Esophagus squamous epithelium (tissue), 5 donors: ENCODE measurements at places on chromosomes 11 and 22.

DNA sequence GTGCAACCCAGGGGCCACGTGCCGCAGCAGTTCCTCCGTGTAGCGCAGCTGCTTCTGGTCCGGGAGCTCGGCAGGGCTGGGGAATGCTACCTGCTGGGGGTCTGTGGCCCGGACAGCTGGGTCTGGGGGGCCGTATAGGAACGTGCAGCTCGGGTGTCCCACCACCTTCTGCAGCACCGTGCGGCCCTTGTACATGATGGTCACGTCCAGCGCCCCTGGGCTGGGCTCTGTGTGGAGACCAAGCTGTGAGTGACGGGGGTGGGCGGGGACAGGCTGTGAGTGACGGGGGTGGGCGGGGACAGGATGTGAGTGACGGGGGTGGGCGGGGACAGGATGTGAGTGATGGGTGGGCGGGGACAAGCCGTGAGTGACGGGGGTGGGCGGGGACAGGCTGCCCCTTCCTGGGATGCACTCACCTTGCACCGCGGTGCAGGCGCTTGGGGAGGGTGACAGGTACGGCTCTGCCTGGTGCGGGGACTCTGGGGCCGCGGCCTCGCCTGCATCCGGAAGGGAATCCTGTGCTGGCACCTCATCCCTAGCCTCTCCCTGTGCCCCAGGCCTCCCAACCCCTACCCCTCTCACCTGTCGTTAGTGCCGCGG is 2.3 kb downstream of the IRF7 start:
- peak; percentile 48 for DNase-seq

DNA sequence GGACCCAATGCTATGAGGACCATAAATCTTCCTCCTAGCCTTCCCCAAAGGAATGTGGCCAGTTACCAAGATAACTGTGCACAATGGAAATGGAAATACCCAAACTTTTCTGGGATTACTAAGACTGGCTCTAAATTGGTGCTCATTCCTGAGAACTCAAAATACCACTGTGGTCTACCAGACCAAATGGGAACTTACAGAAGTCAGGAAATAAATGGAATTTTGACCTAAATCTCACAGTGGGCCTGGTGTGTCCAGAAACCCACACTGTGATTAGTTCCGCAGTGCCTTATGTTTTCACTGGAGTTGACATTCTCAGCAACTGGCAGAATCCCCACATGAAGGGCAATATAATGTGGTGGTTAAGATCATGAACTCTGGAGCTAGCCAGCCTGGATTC is 99.4 kb upstream of the ZC3H12C start:
- no peak for DNase-seq

DNA sequence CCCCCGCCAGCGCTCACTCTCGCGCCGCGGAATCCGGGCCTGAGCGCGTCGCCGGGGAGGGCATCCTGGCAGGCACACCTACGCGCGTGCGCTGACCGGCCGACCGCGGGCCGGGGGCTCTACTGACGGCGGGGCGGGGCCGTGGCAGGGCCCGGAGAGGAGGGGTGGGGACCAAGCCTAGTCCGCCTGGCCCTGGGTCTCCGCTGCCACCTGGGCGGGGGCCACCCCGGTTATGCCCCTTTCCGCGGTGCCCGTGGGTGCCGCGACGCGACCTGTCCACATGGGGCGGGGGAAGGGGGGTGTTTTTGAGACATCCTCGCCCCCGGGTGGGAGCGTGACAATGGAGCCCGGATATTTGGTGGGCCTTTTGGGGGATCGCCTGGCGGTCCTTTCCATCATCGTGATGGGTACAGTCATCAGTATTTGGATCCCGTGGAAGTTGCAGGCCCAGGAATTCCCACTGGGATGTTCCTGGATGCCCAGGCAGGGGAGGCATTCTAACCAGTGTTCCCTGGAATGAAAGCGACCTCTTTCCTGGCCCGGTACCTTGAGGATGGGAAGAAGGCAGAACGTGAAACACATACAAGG is 2.2 kb downstream of the NCAM1 start:
- DNase-seq, result no peak

GRCh38 chr11:17696741-17697140 is 22.6 kb upstream of the MYOD1 start:
- no peak for DNase-seq

DNA sequence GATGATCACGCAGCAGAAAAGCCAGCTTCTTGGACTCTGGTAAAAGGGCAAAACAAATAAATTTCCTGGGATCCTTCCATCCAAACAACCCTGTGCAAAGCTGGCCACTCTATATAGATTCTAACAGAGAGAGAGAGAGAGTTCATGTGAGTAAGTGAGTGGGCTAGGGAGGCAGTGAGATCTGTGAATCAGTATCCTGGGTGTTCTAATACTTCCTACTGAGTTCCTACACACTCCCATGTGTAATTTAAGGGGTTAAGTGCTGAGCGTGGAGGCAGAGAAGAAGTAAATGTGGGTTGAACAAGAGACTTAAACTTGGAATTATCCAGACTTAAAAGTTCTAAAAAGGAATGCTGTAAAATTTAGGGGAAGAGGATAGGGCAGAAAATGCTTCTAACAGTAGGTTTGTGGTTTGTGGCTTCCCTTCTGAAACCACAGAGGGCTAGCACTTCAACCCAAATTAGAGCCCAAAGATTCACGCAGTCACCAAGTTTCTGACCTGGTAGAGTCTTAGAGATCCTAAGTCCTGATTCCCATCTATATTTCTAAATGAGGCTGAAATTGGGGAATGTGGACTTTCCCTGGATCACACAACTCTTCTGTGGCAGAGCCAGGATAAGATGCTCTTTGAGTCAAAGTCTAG is 413.9 kb downstream of the TENM4 start:
- DNase-seq, result no peak

DNA sequence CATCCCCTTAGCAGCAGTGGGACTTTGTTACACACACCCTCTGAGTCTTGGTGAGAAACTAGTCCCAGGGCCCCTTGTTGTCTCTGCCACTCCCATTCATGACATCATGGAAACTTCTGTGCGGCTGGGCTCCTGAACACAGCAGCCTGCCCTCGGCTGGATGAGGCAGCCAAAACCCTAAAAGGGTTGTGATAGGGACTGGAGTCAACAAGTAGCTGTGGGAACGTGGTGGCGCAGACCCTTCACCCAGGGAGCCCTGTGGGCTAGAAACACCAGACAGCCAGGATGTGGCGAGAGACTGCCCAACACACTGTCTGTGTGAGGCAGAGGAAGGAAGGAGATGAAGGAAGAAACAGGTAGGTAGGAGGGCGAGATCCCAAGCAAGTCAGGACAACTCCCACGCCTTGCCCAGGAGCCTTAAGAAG is 3.9 kb downstream of the CD3D start:
- DNase-seq, result peak; percentile 4

DNA sequence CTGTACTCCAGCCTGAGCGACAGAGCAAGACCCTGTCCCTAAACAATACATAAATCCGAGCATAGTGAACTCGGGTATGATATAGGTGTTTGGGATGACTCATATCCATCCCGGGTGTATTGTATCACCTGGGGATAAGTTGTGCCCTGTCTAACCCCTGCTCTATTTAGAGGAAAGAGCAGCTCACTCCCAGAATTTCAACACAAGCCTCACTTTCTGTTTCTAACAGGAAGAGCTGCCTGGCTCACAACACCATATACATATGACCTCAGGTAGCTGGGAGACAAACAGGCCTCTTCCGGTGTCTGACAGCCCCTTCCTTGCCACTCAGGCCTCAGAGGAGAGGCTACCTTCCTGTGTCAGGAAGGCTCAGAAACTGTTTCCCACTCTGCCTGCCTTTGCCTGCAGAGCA is 9.9 kb upstream of the MICALL1 start:
- DNase-seq, result no peak

DNA sequence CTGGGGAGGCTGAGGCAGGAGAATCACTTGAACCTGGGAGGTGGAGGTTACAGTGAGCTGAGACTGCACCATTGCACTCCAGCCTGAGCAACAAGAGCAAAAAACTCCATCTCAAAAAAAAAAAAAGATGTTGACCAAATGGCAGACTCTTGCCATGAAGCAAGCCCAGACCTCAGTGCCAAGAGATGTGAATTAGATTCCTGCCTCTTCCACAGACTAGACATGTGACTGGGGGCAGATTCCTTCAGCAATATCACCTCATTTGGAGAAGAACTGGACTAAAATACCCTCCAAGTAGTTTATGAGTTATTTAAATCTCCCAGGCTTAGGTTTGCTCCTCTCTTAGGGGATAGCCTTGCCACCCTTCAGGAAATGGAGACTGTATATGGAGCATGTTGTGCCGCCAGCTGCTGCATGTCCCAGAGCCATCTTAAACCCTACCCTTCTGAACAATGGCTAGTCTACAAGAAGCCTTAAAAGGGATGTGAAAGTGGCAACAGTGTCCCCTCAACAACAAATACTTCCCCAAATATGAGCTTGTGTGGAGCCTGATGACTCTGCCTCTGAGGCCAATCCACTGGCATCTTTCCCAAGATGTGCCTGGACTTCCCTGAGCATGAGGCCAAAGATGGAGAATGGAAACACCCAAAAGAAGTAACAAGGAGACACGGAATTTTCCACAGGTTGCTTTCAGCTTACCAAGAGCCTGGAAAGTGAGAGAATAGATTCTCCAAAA is 763 bp upstream of the MS4A7 start:
- DNase-seq, result no peak

- no peak for DNase-seq
Observed at GRCh38 chr11:57395905-57396623, 5.6 kb upstream of the PRG2 start.

DNA sequence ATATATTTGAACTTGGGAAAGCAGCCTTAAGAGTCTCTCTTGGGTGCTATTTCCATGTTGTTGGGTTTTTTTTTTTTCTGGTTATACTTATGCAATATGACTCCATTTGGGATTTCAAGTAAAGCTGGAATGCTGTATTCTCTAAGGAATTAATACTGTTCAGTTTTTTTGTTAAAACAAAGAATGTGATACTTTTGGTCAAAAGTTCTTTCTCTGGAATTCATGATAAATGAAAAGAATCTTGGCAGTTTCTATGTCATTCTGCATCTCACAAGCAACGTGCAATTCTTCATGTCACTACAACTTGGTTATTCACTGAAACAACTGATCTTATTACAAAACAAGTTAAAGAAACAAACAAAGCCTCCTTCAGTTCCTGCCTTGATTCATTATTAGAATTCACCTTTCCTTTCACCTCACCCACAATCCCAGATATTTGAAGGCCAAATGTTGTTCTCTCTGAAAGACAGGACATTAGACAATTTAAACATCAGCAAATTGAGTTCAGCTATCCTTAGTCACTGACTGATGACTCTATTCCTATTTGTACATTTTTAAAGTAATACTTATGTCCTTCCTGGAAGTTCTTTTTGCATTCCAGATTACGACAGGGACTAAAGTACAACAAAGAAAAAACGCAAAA is 176.2 kb downstream of the SBF2 start:
- DNase-seq, result no peak

DNA sequence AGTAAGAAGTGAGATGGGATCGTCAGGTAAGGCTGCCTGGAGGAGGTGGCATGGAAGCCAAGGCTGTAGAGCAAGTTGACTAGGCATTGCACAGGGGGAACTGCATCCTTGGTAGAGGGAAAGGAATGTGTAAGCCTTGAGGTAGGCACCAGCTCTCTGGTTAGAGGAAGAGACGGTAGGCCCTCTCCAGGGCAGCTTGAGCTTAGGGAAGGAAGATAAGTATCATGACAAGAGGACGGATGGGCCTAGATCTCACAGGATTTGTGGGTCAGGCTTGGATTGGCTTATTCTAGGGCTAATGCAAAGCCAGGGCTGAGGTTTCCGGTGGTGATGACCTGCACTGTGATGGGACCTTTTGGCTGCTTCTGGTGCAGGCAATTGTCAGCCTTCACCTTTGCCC is 1035.8 kb downstream of the TBC1D22A start:
- DNase-seq, result no peak

GRCh38 chr11:10091314-10092045 is 202.5 kb downstream of the SBF2 start:
- no peak for DNase-seq

GRCh38 chr11:127143251-127143650 is 142.7 kb upstream of the KIRREL3 start:
- no peak for DNase-seq

- no peak for DNase-seq
Observed at GRCh38 chr11:60390419-60390818, 5.8 kb upstream of the MS4A14 start.

DNA sequence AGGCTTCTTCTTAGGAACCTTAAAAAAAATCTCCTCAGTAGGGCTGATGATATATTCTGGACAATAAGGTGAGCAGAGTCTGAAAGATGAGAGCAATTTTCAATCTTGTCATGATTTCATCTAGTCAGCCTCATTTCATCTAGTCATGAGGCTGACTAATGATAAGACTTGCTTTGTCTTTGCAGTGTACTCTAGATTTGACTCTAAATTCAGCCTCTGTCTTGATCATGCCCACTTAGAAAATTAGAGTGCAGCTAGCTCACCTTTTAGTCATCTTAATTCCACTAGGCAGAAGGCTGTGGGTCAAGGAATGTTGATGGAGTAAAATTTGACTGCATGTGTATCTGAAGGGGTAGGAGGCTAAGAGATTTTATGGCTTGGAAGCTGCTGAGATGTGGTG is 5.5 kb downstream of the EHF start:
- no peak for DNase-seq

DNA sequence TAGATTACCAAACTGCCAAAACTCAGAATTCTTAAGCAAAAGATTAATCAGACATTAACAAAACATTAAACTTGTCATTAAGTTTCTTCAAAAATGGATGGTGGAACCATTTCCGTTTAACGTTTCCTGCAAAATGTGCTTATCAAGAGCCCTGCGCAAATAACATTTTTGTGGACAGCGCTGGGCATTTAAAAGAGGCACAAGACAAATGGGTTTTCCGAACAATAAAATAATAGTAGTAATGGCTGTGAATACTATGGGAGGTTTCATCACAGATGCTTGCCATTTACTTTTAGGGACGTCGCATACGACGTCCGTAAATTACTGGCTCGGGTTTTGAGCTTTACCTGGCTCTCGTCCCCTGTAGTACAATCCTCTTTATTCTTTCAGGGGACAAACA is 1.1 kb downstream of the NPAT start:
- no peak for DNase-seq

DNA sequence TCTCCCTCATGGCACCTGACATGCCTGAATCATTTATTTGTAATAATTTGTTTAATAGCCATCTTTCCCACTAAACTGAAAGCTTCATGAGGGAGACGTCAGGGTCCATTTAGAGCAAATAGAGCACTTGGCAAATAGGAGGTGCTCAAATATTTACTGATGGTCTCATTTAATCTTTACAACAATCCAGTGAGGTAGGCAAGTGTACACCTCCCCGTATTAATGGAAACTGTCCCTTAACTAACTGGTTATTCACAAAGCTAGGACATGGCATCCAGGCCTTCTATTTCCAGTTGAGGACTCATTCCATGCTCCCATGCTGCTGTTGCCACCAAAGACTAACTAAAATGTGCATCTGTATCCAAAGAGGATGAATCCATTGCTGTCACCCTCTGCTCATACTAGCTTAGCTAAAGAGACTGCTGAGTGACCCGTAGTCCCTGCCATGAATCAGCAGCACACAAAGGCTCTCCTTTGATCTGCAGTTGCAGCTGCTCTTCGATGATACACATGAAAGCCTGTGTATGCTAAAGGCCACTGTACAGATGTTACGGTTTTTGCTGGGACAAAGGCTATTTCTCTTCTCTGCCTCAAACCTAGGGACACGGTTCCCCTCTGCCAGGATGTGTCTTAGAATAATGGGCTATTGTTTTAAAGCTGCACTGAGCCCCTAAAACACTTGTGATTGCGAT is 82.6 kb downstream of the RAB30 start:
- no peak for DNase-seq

- no peak for DNase-seq
Observed at GRCh38 chr22:45211848-45212247, 28.8 kb downstream of the KIAA0930 start.
